ENCODE measurements at places on chromosomes 3 and 15.

DNA sequence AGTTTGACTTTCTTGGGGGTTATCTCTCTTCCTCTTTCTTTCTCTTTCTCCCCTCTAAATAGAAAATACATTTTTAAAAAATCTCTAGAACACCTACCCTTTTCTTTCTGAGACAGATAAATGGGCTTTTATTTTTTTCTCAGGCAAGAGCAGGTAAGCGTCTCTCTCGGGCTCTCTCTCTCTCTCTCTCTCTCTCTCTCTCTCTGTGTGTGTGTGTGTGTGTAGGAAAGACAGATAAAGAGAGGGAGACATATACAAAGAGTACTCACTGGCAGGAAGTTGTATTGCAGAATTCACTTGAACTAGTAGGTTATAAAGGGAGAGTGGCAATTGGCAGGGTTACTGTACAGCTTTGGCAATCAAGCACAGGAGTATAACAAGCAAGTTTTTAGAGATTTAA lies 118.1 kb upstream of the LSAMP start:
- DNase-seq = no peak

- no peak for DNase-seq
Measured at GRCh38 chr3:143484846-143485512, 363.3 kb downstream of the SLC9A9 start.

GRCh38 chr3:50650018-50650417 lies 24.7 kb upstream of the DOCK3 start:
- no peak for DNase-seq

DNA sequence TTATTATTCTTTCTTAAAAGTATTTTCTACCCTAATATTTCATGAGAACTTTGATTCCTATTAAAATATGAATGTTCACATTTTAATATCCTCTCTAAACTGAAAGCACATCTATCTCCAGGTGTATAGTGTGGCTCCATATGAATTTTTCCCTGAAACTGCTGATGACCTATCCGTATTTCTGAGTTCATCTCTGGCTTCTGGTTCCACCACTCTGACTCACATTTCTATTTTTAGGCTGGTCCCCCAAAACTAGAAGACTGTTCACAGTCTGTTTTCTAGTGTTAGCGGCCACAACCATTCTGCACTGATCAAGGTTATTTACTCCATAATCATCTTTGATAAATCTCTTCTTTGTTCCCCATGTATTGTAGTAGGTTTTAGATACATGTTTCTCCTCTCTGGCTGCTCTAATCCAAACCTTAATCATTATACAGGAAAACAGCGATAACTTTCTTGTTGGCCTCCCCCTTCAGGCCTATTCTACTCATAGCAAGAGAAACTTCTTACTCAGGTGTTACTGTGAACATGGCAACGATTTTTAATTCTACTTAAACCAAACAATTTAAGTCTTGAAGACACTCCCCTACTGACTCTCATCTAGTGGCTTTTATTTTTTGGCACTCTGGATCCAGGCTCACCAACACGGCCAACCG lies 12.8 kb downstream of the ADPGK start:
- no peak for DNase-seq

GRCh38 chr15:91956026-91956723 lies 102.7 kb downstream of the SLCO3A1 start:
- no peak for DNase-seq

DNA sequence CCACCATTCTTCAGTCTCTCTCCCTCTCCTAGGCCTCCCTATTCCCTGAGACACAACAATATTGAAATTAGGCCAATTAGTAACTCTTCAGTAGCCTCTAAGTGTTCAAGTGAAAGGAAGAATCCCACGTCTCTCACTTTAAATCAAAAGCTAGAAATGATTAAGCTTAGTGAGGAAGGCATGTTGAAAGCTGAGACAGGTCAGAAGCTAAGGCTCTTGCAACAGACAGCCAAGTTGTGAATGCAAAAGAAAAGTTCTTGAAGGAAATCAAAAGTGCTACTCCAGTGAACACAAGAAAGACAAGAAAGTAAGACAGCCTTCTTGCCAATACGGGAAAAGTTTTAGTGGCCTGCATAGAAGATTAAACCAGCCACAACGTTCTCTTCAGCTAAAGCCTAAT lies 41.3 kb downstream of the PPM1L start:
- DNase-seq = no peak

DNA sequence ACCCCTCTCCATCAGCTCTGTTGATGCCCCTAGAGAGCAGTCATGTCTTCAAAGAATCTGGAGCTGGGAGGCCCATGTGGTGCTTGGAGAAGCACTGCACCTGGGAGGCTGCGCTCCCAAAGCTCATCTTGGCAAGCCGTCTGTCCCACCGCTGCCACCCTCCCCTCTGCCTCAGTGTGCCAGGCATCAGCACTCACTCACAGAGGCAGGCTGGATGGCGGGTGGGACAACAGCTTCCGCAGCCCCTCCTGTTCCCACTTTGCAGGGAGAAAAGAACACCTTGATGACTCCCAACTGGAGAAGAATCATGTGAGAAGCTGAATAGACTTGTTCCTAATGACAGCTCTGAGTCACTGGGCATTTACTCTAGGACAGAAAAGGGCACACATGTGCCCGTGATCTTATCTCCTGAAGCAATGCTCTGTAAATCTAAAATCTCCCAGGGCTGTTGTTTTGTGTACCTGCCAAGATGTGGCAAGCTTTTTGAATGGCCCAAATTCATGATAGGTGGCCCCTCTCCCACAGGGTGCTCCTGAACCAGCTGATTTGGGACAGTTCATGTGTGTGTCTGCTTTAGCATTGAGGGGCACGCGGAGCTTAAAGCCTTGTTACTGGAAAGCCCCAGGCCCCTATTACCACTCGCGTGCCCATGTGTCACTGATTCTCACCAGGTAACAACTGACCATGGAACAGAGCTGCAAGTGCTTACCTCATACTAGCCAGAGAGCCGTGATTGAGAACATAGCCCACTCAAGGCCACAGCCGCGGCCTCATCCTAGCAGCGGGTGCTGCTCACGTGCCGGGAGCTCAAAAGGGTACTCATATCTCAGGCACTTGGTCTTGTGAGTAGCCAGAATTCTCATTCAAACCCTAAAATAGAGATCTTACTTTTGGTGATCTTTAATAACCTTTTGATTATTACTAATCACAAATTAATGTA lies 104.4 kb downstream of the DNAJB8 start:
- DNase-seq = no peak

DNA sequence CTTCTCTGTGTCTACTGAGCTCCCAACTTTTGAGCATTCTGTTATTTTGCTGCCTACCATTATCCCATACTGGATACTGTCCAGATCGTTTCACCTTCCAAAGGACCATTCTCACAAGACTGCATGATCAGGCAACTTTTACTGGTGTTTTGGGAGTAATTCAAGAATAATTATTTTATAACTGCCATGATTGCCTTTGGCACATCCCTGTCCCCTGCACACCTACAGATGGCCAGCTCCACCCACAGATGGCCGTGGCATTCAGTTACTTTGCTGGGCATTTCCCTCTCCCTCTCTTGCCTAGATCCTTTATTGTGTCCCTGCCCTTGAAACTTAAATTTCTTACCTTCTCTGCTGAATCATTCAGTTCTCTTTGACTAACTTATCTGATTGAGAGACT lies 263.9 kb downstream of the DIPK2A start:
- no peak for DNase-seq

DNA sequence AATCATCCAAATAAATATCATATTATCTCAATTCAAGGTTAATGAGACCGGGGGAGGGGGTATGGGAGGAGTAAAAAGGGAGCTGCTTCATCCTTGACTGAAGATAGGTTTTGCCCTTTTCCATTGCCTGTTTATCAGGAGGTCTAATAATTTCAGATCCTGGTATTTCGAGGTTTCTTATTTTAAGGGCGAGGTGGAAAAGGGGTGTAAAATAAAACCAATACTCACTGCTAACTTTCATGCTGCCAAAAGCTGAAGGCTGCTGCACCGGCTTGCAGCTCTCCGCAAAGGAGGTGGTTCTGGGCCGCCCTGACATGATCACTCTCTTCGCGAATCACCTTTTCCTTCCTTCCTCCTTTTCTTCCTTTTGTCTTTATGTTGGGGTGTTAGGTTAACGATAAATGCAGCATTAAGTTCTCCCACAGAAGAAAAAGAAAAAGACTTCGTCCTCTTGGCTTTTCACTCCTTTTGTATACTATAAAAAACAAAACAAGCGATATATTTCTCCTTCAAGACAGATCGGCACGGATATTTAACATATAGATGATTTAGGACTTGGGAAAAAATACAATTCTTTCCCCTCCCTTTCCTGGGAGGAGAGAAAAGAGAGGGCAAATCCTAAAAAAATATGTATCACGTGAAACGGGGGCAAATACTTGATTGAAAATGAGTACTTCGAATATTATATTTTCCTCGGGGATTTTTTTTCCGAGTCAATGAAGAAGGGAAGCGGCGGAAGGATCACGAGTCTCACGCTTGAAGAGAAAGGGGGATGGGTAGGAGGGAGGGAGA lies 932 bp downstream of the GSK3B start:
- DNase-seq = no peak

DNA sequence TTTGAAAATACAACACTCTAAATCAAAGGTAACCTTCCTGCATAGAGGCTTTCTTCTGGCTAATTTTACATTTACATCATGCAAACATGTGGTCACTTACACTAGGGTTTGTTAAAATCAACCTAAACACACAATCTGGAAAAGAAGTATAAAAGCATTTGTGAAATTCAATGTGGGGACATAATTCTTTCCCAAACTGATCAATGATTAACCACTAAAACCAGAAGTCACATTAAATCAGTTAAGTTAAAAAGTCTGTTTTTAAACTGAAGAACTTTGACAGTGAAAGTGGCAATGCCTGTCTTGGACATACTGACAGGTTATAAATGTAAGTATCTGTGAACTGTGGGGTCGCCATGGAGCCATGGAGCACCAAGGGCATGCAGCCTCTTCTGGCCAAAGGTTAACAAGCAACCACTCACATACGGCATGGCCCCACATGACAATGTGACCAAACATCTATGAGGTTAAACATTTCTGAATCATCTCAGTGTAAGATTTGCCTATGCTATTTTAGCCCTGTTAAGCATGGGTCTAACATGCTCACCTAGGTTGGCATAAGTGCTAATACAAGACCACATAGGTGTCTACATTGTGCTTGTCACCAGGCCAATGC lies 278.2 kb downstream of the CTNNB1 start:
- DNase-seq = no peak

DNA sequence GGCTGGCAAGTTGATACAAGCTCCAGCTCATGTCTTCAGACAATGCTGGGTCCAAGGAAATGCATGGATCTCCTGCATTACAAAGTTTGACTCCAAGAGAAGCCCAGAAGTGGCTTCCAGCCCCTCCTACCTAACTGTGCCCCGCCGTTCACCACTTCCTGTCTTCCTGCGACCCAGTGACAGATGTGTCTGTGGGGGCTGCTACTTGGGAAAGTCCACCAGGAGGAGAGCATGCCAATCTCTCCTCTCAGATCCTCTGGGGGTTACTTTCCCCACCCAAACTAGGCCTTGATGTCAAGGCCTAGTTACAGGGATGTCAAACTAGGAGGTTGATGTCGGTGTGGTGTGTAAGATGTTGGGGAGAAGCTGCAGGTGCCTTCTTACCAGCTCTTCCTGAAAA lies 133.6 kb upstream of the RASGRP1 start:
- no peak for DNase-seq

GRCh38 chr3:43369404-43370292 lies 83.3 kb downstream of the SNRK start:
- no peak for DNase-seq

GRCh38 chr15:78603467-78603866 lies 17.3 kb downstream of the CHRNA3 start:
- DNase-seq = no peak

DNA sequence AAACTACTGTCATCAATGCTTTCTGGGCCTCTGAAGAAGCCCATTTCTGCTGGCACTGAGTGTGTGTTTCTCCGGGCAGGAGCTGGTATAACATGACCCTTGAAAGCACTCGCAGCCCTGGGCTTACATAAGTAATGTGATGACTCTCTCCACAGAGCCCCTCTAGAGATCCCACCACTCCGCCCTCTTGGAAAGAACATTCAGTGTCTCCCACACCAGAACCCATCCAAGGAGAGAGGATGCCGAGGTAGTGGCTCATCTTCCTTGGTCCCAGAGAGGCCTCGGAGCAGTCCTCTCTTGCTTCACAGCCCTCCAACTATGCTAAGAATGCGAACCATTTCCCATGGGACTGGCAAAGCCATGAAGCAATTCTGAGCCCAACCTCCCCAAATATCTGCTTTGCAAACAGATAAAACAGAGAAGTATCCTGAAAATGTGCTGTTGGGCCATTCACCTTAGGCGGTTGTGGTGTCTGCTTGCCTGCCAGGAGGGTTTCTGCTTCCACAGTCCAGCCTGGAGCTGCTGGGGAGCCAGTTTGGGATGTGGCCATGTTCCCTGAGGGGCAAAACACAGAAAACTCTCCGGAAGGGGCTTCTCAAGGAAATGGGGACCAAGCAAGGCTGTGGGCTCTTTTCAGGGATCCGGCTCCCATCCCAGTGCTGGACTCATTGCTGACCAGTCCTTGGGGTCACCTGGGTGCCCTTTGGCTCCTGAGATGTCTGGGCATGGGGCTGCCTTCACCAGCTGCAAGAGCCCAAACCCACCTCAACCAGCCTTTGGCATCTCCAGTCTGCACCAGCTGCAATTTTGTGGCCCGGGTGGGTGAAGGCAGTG lies 47.3 kb downstream of the AMOTL2 start:
- DNase-seq = no peak

DNA sequence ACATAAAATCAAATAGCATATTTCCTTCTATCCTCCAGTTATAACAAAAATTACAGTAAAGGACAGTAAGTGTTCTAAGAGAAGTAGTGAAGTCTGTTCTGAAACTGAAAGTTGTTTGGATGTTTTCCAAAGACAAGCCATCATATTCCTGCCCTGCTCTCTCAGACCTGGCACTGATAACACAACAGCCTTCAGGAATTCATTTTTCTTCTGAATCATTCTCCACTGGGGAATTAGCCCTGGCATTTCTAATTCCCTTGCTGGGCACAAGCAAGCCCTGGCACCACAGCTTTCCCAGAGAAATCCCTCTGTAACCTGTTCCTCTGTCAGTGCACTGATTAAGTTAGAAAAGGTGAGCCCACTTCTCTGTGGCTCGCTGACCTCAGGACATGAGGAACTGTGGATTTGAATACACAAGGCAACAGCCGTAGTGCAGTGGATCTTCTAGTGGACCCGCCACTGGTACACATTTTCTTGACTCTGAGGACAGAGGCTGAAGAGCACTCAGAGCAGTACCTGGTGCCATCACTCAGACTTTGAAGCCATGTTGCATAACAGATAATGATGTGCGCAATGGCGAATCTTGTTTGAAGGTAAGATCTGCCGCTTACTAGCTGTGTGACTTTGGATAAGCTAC lies 61.6 kb downstream of the WWTR1 start:
- no peak for DNase-seq

DNA sequence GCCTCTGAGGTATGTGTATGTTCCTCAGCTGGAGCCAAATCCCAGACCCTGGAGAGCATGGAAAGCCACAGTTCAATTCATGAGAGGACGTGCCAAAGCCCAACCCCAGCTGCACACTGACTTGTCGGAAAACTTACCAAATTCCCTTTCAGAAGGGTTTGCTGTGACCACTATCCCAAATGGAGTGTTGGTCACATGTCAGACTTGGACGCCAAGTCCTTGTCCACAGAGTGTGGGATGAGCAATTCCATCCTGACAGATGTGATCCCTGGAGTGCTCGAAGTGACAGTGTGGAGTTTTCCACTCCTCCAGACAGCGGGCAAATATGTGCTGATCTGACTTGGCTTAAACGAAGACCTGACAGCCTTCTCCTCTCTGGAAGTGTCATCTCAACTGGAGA lies 71.2 kb downstream of the RORA start:
- DNase-seq = no peak
